Thymus (tissue), 14 donors: ENCODE measurements at places on chromosomes 13 and 19. TPM values are rescaled to one million over a fixed set of nuclear protein-coding genes. Genes with fewer than 3 reads are reported as not detected.
A peak's percentile ranks its signal among the peaks of the same experiment; 100 is the strongest.

Gene CATSPERD
- polyA plus RNA-seq: 0.05 TPM

Gene ZDHHC20
- polyA plus RNA-seq: 39.7 TPM

Gene IQCN
- 5.0 TPM for polyA plus RNA-seq

Gene DHDH
- polyA plus RNA-seq: 1.0 TPM

Gene MCEMP1
- polyA plus RNA-seq: 1.6 TPM

Gene FSD1
- 19.2 TPM for polyA plus RNA-seq

Gene B3GNT8
- polyA plus RNA-seq: 4.1 TPM

GRCh38 chr19:2282062-2282861 lies at the start of gene PEAK3:
TSS of gene PEAK3 (minus strand) at chr19:2282175. CDS start at chr19:2280931, 1,244 bp downstream.
- no peak for DNase-seq

GRCh38 chr13:33069365-33069764 lies 53.1 kb downstream of the KL start:
- DNase-seq: no peak

GRCh38 chr19:343941-344624 lies 513 bp downstream of the MIER2 start:
- no peak for DNase-seq

DNA sequence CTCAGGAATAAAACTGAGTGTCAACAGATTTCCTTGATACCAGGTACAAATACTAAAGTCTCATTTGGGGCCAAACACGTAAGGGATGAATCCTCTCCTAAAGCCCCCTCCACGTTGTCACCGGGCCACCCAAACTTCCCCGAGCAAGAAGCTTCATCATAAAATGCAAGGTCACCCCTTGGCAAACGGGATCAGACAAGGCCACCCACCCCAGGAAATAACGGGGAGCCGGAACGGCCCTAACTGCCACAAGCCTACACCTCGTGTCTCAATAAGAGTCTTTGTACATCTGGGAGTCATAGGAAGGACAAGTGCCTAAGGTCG lies 717 bp downstream of the EEF2 start:
- DNase-seq: no peak

- DNase-seq: no peak
These were observed 13.5 kb upstream of the TLE5 start for GRCh38 chr19:3075605-3076431.

DNA sequence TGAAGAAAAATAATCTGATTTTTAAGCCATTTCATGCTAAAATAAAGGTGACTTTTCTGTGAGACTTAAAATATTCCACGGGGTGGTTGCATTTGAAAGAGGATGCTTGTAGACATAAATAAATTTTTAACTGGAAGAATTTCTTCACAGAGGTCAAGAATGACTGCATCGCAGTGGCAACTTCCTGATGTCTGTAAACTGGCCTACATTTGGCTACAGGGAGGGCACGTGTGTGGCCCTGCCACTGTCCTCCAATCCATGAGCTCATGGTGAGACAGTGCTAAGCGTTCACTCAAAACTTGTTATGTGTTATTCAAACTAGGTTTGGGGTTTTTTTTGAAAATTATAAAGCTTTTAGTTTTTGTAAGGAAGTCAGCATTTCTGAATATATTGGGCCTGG lies 1089.3 kb downstream of the EFNB2 start:
- no peak for DNase-seq

- DNase-seq: no peak
These were observed 379.3 kb upstream of the SGCG start for GRCh38 chr13:22801402-22802003.

GRCh38 chr13:95033890-95034289 lies 267.4 kb downstream of the ABCC4 start:
- no peak for DNase-seq

- no peak for DNase-seq
These were observed 58.0 kb downstream of the ERCC5 start for GRCh38 chr13:102903659-102904407.

- DNase-seq: peak; percentile 12
These were observed 632 bp downstream of the MARK4 start for GRCh38 chr19:45251452-45252354.

- DNase-seq: no peak
These were observed 52.8 kb downstream of the SLC6A16 start for GRCh38 chr19:49272204-49272603.
